ENCODE measurements at places on chromosomes 16 and 17. TPM values are rescaled to one million over a fixed set of nuclear protein-coding genes. Genes with fewer than 3 reads are reported as not detected.

DNA sequence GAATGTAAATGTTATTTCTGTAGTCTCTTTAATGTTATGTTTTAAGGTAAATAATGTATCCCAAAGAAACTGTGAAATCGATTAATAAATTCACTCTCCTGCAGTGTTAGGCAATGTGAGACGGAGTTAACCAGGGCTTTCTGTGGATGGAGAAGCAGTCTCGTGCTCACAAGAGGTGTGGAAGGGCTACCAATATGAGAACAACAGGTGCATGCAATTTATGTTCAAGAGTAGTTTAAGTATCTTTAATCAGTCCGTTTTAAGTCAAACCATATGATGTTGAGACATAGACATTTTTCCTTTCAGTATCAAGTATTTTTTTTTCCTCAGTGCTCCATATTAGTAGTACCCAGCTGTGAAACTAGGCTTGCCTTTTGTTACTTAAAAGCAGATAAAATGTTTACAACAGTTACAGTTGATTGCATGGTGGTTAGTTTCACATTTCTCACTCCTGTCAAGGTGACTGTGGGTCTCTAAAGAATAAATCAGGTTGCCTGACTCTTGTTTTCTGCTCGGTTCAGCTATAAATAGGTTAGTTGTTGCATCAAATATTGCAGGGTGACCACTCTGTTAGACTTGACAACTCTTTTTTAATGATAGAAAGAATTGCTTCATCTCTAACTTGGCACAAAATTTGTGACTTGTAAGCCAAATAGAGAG is 54.4 kb downstream of the COX10 start:
- DNase-seq: no peak

DNA sequence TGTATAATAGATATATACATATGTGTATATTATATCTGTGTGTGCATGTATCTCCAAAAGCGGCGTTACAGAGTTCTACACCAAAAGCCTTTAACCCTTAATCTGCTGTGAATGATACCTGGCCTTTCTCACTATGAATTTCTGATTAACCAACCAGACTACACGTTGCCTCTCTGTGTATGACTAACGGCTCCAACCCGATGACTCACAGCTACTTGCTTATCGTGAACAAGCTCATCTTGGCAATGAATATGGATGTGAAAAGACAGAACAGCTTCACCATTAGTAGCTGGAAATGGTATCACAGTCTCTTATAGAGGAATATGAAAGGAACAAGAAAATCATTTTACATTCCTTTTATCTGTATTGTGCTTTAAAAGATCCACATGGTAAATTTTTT is 23.8 kb upstream of the ARHGAP44 start:
- no peak for DNase-seq

Gene PGAP6
- 30.4 TPM for total RNA-seq

GRCh38 chr17:79137789-79138165 is 63.2 kb downstream of the ENGASE start:
- DNase-seq: no peak

Gene IQCK
- 6.0 TPM for total RNA-seq

GRCh38 chr16:69880640-69881133 is 70.4 kb upstream of the CLEC18A start:
- DNase-seq: no peak

DNA sequence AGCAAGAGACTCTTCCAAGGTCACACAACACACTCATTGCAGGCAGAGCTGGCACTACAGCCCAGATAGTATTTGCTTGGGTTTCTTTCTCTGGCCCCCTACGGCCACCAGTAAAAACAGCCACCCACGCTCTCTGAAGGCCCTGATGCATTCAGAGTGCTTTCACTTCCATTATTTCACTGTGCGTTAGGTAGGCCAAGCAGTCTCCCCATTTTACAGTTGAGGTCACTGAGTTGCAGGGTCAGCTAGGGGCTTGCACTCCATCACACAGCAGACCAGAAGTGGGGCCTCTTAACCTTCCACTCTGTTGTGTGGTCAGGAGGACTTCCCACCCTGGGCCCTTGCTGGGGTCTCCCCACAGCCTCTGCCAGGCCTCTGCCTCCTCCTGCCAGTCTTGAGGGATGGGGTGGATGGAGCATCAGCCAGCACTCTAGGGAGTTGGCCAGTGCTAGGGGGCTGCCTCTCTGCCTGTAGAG is 2.5 kb downstream of the TBX21 start:
- no peak for DNase-seq

- DNase-seq: no peak
These were observed 64.6 kb downstream of the MAP2K4 start for GRCh38 chr17:12085076-12085949.

- DNase-seq: no peak
These were observed 43.7 kb upstream of the NFAT5 start for GRCh38 chr16:69522041-69522578.

Gene KRT33A
- total RNA-seq: not detected

- DNase-seq: peak; percentile 35
These were observed 744 bp upstream of the GGNBP2 start for GRCh38 chr17:36544044-36544306.

- no peak for DNase-seq
These were observed 28.7 kb upstream of the MMD start for GRCh38 chr17:55450232-55450825.

Gene TUFM
- 236 TPM for total RNA-seq

GRCh38 chr16:51559901-51560300 is 408.8 kb upstream of the SALL1 start:
- no peak for DNase-seq

Gene CCDC200
- total RNA-seq: not detected

DNA sequence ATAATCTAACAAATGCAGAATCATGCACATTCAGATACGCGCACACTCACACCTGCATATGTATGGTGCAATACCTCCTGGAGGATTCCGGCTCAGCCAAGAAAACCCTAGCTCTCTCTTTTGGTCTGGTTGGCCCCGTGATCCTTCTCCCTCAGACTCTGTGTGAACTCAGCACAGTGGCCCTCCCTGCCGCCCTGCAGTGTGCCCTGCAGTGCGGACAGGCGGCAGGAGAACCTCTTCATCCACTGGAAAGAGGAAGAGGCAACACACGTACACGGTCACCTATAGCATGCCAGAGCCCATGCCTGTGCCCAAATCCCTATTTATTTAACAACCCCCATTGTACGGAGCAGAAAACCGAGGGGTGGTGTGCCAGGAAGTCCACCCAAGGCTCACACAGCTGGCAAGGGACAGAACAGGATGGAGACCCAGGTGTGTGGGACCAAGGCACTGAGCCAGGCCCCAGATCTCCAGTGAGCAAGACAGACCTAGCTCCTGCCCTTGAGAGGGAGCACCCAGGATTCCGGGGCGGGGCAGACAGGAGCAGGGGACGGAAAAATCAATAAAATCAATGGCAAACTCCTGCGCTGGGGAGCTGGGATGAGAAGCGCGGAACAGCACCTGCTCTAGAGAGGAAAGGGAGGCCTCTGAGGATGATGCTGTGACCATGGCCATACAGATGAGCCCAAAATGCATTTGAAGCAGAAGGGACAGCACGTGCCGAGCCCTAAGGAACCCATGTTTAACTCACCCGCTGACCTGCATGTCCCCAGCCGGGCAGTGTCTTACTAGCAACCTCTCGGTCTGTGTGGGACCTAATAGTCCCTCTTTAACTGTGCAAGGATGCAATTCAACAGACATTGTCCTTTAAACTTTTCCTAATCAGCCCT is 54.7 kb upstream of the CIBAR2 start:
- DNase-seq: no peak

DNA sequence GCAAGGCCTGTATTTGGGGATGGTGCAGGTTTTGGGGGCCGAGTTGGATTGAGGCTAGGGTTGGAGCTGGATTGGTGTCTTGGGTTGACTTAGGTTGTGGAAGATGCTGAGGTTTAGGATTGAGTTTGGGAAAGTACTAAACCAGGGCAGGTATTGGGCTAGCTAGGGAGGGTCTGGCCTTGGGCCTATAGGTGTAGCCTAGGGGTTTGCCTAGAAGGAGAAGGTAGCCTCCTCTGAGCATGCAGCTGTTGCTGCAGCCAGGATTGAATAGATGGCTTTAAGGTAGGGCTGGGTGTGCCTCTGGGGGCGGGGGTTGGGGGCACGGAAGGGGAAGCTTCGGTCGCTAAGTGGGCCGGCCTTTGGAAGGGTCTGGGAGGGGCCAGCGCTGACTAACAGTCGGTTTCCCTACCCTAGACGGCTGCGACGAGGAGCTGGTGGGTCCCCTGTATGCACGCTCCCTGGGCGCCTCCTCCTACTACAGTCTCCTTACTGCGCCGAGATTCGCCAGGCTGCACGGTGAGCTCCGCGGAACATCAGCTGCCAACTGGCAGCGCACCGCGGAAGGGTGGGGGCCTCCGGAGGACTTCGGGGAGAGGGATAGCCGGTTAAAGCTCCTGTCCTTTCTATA is 1.2 kb downstream of the CNTNAP1 start:
- peak; percentile 53 for DNase-seq

GRCh38 chr17:79985361-79985942 is 50.2 kb downstream of the TBC1D16 start:
- DNase-seq: no peak

- no peak for DNase-seq
These were observed 6.6 kb downstream of the ENDOV start for GRCh38 chr17:80421381-80422090.

- DNase-seq: no peak
These were observed 48.0 kb downstream of the PIPOX start for GRCh38 chr17:29090750-29091605.

Gene FBXO39
- not detected for total RNA-seq

GRCh38 chr16:563072-563644 is 3.0 kb downstream of the PRR35 start:
- no peak for DNase-seq

GRCh38 chr16:66850115-66850815 is 6.1 kb downstream of the CA7 start:
- no peak for DNase-seq

DNA sequence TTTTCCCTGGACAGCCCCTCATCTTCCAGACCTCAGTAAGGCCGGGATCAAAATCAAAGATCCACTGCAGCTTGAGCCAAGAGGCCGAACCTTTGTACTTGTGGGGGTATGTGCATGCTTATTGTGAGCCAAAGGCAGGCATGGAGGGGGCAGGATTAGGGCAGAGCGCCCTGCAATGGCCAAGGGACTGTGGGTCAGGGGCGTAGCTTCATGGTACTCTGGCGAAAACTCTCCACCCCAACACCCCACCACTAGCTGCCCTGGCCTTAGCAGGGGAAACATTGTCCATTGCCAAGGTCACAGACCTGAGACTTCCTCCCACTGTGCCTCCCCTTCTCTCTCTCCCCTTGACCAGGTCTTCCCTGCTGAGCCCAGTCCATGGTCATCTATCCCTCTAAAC is 90.1 kb downstream of the TMEM132E start:
- DNase-seq: no peak

Measured in left ventricle myocardium inferior (tissue), 1 donor.